ENCODE measurements at places on chromosomes 7 and 10.
A peak's percentile ranks its signal among the peaks of the same experiment; 100 is the strongest.

DNA sequence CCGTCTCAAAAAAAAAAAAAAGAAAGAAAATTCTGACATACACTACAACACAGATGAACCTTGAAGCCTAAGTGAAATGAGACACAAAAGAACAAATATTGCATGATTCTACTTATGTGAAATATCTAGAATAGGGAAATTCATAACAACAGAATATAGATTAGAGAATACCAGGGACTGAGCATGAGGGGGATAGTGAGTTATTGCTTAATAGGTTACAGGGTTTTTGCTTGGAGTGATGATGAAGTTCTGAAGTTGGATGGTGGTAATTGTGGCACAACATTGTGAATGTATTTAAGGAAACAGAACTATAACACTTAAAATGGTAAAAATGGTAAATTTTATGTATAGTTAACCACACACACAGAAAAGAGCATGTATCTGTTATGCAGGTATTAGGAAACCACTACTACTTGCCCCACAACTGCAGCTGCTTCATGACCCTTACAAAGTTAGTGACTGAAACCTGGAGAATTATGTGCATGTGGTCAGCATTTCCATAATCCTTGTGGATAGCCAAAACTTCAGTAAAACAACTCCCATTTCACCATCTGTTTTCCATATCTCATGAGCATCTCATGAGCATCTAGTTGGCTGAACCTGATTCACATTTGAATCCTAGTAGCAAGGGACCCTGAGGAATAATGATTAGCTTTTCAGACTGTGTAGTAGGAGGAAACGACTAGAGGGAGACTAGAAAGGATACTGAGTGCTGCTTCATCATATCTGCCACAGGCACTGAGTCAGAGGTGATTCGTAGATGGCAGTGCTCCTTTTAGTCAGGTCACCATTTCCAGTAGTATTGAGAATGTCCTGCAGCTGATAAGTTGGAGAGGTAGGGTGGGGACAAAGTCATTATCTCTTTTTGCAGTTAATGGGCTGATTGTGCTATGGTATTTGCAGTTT is 26.3 kb downstream of the SAMD8 start:
- DNase-seq: peak; percentile 18

GRCh38 chr10:73649876-73650536 is 5.8 kb downstream of the SYNPO2L start:
- DNase-seq: no peak

DNA sequence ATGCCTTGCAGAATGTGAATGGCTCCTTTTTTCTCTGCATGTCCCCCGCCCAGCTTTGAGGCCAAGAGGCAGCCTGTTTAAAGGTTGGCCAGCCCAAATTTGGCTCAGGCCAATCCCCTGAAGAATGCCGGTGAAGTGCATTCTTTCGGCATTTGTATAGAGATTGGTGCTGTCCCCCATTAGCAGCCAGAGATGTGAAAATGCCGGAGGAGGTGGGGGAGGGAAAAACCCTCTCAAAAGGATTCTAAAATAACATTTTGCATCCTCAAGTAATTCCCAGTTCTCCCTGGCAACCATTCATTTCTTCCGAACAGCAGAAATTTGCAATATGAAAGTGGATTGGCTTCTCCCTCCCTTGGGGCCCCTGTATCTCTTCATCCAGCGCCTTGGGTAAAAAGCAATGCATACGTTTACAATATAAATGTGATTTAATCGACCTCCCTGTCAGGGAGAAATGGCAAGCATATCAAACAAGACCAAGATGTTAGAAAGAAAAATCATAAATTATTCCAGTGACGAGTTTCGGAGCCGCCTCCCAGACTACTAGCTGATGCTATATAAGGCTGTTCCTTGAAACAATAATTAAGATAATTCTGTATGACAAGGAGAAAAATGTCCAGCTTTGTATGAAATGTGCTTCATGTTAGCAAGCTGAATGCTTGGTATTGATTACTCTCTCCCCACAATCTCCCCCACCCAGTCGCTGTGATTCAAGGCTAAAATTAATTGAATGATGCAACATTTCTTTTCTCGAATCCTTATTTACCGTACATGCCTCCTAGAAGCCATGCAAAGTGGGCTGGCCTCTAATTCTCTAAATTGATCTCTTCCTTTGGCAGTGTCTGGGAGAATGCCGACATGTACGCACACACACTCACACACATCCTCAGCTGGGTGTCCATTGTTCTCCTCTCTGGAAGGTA is 323.7 kb downstream of the RPS24 start:
- DNase-seq: no peak

DNA sequence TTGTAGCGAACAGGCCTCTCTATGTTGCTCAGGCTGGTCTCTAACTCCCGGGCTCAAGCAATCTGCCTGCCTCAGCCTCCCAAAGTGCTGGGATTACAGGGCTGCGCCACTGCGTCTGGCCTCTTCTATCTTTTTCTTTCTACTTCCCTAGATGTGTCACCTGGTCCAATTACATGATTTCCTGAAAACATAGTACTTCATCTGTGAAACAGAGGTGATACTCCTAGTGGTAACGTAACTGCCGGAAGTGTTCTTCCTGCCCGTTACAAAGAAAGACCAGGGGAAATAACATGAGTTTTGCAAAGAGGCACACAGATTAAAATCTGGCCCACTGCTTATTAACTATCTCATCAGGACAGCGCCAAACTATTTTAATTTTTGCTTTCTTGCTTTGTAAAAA is 18.4 kb upstream of the HGF start:
- no peak for DNase-seq

DNA sequence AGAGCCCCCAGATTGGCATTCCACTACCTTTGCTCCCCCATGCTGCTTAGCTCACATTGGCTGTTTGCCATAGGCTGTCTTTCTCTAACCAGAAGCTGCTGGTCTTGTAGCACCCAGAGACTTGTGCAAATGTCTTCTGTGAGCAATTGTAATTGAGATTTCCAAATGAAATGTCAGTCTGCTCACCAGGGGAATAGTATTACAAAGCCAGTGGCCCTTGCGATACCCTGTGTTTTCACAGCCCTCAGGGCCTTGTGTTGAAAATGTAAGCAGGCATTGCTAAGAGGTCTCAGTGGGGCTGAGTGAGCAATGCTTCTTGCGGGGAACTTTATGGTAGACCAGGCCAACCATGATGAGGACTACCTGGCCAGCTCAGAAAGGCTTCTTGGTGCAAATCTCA is 746.5 kb downstream of the LRMDA start:
- DNase-seq: no peak

DNA sequence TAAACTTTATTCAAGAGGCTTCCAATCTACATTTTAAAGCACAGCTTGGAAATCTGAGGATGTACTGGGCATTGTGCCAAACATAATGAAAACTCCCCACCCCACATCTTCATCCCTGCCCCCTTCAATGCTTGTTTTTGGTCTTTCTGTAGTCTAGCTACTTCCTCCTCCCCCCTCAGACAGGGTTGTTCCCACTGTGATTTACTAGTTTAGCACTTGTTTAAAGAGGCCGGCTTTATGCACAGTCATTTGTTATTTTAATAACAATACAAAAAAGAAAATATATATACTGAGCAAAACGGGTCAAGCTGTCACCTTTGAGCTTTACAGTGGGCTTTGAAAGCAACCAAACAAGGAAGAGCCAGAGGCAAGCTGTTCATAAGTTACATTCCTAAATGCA is 132.6 kb downstream of the CHRM2 start:
- no peak for DNase-seq

DNA sequence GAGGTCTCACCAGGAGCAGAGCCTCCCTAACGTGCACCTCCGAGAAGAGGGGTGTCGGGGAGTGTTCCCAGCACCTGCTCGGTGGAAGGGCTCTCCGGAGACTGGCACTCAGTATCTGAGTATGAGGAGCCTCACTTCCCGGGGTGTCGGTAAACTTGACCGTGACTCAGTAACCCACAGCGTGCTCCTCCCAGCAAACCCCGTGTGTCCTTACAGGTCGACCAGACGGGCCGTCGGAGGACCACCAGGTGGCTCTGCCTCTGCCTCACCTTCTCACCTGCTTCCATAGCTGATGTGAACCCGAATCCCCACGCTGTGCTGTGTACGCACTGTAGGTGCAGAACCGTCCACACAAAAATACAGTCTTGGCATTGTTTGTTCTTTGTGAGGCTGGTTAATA is 29.0 kb upstream of the KNDC1 start:
- no peak for DNase-seq

GRCh38 chr10:76130892-76131291 is 699.5 kb downstream of the LRMDA start:
- DNase-seq: no peak

DNA sequence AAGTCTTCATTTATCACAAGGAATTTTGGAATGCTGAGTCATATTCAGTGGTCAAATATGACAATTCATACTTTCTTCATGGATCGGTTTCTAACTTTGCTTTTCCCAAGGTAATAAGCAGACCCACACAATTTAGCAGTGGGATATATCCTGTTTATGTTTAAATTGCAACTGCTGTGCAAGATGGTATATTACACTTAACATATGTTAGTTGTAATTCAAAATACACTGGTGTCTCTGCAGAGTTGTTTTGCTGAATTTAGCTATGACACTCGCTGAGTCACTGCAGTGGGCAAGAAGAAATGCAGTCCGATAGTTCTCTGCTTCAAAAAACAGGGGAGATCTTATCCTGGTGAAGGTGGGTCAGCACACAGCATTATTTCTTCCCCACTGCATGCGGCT is 194.8 kb upstream of the PTN start:
- no peak for DNase-seq

DNA sequence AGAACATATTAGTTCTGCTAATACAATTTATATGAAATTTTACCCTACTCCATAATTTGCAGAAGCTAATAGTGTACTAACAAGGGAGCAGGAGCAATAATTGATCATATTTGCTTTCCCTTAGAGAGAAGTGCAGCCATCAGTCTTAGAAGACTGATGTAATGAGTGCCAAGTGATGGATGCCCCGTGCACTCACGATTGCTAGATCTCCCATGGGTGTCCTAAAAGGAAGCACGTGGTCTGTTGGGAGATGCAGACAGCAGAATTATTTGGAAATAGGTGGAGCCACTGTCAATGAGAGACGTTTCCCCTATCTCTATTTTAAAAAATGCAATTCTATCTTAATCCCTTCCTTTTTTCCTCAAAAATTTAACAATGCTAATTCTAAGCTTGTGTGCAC is 772.2 kb upstream of the C7orf33 start:
- DNase-seq: no peak

- no peak for DNase-seq
Observed at GRCh38 chr7:40492946-40493345, 358.1 kb downstream of the SUGCT start.

- DNase-seq: no peak
Observed at GRCh38 chr10:89846281-89846630, 144.9 kb downstream of the KIF20B start.

DNA sequence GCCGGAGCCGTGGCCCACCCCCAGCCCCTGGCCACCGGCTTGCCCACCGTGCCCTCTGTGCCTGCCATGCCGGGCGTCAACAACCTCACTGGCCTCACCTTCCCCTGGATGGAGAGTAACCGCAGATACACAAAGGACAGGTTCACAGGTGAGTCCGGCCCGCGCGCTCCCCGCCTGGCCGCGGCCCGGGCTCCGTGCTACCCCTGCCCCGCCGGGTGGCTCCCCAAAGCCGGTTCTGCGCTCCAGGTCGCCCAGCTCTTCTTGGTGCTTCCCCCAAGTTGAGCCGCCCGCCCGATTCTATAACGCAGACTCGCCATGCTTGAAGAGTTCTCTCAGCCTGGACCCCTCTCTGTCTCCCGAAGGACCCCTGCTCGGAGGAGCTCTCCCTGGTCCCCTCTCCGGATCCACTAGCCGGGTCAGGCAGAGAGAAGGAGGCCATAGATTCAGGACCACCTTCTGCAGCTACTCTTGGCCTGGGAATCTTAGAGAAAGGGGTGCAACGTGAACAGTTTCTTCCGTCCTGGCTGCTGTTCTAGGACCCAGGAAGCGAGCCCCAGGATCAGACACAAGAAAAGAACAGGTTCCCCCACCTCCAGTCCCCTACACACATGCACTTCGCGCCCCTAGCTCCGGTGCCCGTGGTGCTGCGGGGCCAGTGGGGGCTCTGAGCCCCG is 999 bp downstream of the TLX1 start:
- no peak for DNase-seq

- DNase-seq: no peak
Observed at GRCh38 chr10:3248526-3249306, 76.1 kb upstream of the PITRM1 start.

DNA sequence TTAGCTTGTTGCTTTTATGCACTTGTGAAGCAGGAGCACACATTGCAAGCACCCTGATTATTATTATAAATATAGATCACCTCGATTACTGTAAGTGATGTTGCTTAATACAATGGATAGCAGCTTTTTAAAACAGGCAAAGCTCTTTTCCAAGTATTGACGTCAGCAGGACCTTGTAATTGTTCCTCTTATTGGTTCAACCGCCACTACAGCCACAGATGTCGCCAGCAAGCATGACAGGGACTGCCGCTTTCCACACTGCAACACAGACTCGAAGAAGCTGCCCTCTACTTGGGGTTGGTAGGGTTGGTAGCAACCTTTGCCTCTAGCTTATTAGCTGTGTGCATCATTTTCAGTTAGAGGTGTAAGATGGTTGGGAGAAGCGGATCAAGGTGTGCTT is 167.6 kb downstream of the ZNF365 start:
- no peak for DNase-seq

GRCh38 chr10:127299956-127300689 is 103.7 kb upstream of the INSYN2A start:
- DNase-seq: no peak

DNA sequence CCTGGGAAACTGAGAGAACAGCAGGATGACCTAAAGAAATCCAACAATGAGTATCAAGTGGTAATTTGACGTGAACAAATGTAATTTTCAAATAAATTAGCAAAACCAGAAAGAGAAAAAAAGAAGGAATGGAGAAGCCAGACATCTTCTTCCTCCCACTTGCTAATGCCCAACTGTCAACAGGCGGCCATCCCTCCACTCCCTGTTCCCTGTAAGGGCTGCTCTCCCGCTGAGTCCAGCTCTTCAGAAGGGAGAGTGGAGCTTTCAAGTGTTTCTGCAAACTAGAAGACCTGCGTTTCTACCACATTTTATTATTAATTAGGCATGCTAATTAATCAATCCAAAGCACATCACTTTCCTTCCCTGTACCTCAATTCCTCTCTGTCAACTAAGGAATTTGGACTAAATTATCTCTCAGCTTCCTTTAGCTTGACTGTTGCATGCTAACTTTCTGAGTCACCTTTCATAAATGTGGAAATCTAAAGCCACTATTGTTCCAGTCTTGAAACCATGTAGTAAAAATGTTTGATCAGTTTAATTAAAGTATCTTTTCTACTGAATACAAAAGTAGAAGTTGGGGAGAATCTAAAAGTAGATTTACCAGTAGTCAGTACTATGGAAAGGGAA is 48.4 kb upstream of the CUL1 start:
- DNase-seq: no peak

Measured in activated CD4-positive, alpha-beta T cell treated with anti-CD3 and anti-CD28 coated beads for 4 hours (primary cell).